ENCODE measurements at places on chromosomes 4 and X. TPM values are rescaled to one million over a fixed set of nuclear protein-coding genes. Genes with fewer than 3 reads are reported as not detected.

The IL9R gene
- total RNA-seq = 0.13 TPM

The TLR2 gene
- total RNA-seq = under 0.01 TPM

The PRRG1 gene
- total RNA-seq = 7.9 TPM

The PRRG3 gene
- total RNA-seq = not detected

The VCX3B gene
- total RNA-seq = not detected

The HOPX gene
- 0.68 TPM for total RNA-seq

The EVC gene
- 39.4 TPM for total RNA-seq

The NXF2B gene
- total RNA-seq = not detected
